WTC11 (cell line): ENCODE measurements at places on chromosomes 6 and 20. TPM values are rescaled to one million over a fixed set of nuclear protein-coding genes. Genes with fewer than 3 reads are reported as not detected.

GRCh38 chr6:7938562-7939183 is 28.1 kb upstream of the TXNDC5 start:
- no peak for DNase-seq

DNA sequence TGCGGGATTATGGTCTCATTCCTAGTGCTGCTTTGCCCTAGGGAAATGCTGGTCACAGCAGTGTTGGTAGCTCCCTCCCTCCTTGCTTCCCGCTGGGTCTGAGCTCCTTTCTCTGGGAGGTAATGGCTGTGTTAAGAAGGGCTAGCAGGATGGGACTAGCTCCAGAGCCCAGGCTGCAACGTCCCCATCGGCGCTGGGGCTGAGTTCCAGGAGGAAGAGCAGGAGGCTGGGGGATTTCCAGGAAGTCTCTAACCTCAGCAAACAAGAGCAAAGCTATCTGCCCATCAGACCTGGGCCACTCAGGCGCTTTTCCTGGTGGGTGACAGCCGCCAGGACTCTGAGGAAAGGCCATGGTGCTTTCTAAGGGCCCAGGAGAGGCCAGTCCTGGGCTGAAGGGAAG is 174.2 kb downstream of the DLL1 start:
- peak; percentile 10 for DNase-seq

DNA sequence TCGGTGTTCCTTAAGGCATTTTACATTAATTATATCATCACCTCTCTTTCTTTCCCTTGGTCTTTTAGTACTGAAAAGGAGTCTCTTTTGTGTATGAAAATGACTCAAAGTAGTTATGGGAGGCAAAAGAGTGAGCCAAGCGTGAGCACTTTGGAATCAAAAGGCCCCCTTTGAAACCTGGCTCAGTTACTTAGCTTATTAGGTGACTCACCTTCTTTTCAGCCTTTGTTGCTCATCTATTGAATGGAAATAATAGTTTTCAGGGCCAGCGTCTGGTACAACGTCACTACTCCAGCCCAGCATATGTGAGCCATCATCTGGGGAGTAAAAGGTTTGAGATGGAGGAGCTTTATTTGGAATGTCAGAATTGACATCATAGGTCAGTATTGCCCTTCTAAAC is 147.4 kb upstream of the SCGN start:
- no peak for DNase-seq

DNA sequence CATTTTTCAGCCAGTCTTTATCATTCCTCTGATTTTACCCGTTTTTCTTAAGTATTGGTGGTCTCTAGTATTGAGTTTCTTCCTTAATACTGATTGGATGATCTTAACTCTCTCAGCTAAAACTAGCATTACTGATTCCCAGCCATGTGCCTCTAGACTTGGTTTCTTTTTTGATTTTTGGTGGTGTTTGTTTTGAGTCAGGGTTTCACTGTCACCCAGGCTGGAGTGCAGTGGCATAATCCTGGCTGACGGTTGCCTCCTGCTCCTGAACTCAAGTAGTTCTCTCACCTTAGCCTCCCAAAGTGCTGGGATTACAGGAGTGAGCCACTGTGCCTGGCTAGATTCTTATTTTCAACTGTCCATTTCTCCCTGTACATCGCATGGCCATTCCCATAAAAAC is 24.9 kb downstream of the DPPA5 start:
- no peak for DNase-seq

GRCh38 chr6:150150821-150151646 is 8.2 kb downstream of the PPP1R14C start:
- DNase-seq: no peak

DNA sequence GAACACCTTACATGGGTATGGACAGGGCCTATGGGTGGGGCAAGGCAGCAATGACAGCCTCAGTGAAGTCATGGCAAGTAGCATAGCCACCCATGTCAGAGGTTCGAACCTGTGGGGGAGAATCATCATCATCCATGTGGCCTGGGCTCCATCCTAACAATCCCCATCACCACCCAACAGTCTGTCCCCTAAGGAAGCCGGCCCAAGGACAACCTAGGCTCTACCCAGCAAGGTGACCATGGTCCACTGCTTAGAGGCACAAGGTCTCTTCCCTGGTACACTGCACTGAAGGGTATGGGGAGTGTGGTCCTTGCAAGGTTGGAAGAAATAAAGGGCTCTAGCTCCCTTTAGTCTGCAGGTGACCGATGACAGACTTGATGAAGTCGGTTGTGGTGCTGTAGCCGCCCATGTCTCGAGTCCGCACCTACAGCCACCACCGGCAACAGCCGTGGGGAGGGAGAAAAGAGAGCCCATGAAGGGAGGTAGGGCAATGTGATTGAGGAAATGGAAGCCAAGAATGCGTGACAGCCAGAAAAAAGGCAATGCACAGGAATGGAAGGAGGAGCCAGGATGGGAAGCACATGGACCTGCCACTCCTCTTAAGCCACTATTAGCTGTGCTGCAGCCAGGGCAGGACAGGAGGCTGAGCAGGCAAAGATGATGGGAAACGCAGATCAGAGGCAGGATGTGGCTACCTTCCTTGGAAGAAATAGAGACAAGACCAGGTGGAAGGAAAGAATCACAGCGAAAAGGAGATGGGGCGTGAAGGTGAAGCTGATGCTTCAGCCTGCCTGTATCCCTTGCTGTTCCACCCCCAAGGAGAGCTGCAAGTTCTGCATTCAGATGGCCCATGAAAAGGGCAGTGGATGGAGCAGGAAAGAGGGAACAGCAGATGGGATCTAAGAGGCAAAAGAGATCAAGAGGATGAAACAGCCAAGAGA is 5.3 kb downstream of the IDH3B start:
- no peak for DNase-seq

DNA sequence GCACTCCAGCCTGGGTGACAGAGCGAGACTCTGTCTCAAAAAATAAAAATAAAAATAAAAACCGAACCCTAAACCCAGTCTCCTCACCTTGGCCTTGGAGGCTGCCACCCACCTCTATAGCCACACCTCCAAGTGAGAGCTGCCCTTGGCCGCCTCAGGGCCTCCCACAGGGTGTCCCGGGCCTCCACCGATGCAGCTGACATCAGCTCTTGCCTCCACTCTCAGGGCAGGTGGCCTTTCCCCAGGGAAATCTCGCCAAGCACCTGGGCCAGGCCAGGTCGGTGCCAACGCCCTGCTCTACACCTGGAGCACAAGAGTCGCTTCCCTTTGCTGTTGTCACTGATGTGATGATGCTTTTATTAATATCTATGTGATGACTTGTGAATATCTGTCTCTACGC is 8.9 kb upstream of the MYL9 start:
- no peak for DNase-seq

- no peak for DNase-seq
These were observed 2.4 kb downstream of the HLA-DMA start for GRCh38 chr6:32950449-32950848.

GRCh38 chr6:68976260-68976659 is 341.2 kb downstream of the ADGRB3 start:
- peak; percentile 15 for DNase-seq

DNA sequence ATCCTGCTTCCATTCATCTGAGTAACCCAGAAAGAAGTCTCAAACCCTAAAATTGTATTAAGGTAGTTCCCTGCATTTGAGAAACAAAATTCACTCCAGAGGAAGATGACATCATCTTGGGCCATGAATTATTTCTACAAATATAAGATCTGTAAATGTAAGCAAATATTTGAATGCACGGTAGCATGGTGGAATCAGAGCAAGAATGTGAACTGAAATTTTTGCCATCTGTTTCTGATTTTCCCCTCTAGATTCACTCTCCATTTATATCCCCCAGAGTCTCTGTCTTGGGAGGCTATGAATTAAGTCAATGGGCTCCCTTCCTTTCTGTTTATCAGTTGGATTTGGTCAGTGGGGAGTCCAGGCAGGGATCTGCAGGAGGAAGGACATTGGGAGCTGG is 5.8 kb upstream of the MAP3K5 start:
- DNase-seq: no peak

DNA sequence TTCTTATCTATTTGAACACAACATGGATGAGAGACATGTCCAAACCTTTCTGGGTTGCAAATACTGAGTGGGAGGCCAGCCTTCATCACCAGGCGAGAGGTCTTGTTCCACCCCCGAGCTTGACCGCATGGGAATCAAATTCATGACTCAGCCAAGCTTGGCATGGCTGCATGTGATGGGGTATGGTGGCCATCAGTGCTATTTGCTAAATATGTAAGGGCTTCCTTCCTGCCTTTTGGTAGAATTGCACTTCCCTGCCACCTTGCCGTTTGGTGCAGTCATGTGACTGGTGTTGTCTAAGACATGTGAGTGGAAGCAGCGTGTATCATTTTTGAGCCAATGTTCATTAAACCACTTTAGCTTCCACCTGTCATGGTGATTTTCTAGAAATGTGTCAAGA is 508.9 kb upstream of the SULF2 start:
- no peak for DNase-seq

DNA sequence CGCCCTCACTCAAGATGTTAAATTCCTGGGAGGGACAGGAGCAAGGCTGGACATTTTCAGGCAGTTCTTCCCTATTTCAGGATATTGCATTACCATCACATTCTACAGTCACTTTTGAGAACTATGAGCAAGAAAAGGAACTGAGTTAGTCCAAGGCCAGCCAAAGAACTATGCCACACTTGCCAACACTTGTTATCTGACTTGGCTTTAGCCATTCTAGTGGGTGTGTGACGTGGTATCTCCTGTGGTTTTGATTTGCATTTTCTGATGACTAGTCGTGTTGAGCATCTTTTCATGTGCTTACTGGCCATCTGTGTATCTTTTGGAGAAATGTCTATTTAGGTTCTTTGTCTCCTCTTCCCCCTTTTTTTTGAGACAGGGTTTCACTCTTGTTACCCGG is 12.0 kb downstream of the XRN2 start:
- no peak for DNase-seq

GRCh38 chr6:134732763-134733162 is 217.1 kb downstream of the ALDH8A1 start:
- no peak for DNase-seq

GRCh38 chr20:45972500-45973183 is 639 bp upstream of the ZNF335 start:
- no peak for DNase-seq

- DNase-seq: peak; percentile 34
These were observed 78.6 kb upstream of the QKI start for GRCh38 chr6:163335671-163336545.

DNA sequence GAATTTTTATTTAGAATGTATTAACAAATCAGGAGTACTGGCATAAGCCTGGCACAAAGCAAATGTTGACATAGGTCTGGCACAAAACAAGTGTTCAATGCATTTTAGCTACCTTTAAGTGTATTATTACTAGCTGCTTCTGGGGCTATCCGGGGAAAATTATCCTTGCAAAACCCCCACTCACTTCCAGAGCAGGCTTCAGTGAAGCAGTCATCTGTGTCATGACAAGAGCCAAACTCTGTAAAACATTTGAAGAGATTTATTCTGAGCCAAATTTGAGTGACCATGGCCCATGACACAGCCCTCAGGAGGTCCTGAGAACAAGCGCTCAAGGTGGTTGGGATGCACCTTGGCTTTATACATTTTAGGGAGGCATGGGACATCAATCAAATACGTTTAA is 6.4 kb upstream of the TRIM38 start:
- DNase-seq: no peak

Gene PNPLA1
- total RNA-seq: not detected in 3 replicates

Gene PRICKLE4
- total RNA-seq: 0.50 to 1.5 TPM (median 0.82 TPM) in 3 replicates

Gene LY6G6D
- total RNA-seq: not detected in 3 replicates

Gene PTCRA
- total RNA-seq: not detected in 3 replicates

Gene RAD21L1
- 0.62 to 0.77 TPM (median 0.73 TPM) in 3 replicates for total RNA-seq

Gene WFDC5
- total RNA-seq: not detected in 3 replicates

Gene CLPSL2
- total RNA-seq: 2.8 to 6.2 TPM (median 3.4 TPM) in 3 replicates

Gene AK9
- 3.7 to 4.6 TPM (median 4.3 TPM) in 3 replicates for total RNA-seq

Gene ASIP
- total RNA-seq: not detected in 3 replicates
